Lower lobe of right lung (tissue), 2 donors: ENCODE measurements at places on chromosomes 13 and 19.

- DNase-seq, result no peak
Measured at GRCh38 chr19:10471909-10472308, 31.2 kb downstream of the KEAP1 start.

GRCh38 chr19:16032509-16033135 lies 43.7 kb upstream of the TPM4 start:
- no peak for DNase-seq

DNA sequence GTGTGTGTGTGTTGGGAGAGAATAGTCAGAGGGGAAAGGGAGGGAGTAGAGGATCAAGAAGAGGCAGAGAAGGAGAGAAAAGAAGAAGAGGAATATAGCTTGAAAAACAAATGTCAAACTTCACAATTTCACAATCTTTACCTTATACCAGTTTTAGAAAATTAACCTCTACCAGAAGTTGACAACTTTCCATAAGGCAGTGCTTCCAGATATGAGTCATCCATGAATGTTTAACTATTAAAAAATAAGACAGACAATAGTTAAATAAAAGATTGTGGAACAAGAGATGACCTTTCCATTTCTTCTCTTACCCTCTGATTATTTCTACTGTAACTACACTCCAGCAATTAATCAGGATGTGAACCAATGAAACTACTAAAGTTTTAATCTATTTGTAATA lies 229.4 kb downstream of the ITGBL1 start:
- no peak for DNase-seq

- DNase-seq, result no peak
Measured at GRCh38 chr19:38370299-38370698, 4.1 kb upstream of the PSMD8 start.

- no peak for DNase-seq
Measured at GRCh38 chr19:44346556-44346955, 9.9 kb downstream of the ZNF112 start.

DNA sequence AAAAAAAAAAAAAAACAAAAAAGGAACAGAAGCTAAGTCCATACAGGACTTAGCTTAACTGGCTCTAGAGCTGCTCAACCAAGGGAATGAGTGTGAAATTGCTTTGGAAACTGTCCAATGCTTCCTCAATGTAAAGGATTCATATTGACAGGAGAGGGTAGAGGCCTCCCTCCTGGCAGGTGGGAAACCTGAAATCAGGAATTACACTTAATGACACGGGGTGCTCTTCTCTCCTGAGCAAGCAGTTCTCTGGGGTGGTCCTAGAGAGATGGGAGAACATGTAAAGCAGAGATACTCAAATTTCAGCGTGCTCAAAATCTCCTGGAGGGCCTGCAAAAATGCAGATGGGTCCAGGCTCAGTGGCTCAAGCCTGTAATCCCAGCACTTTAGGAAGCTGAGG lies 3.6 kb upstream of the MAG start:
- no peak for DNase-seq

GRCh38 chr19:49680421-49681351 lies 3.6 kb downstream of the PRMT1 start:
- DNase-seq, result peak; percentile 93

DNA sequence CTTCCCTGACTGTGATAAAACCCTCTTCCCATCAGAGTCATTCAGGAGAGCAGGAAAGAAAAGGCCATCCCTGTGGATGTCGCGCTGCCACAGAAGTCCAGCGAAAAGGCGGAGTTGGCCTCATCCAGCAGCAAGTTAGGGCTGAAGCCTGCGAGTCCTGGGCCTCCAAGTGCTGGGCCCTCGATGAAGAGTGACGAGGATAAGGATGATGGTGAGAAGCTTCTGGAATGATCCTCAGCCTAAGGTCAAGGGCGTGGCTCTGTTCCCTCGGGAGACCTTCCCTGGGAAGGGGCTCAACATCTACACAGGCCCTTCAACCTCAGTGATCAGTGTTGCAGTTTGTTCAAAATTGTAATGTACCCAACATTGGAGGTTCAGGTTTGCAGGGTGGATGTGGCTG lies 22.3 kb downstream of the TEX29 start:
- DNase-seq, result no peak

GRCh38 chr13:113548778-113549621 lies 35.6 kb upstream of the TFDP1 start:
- peak; percentile 30 for DNase-seq

DNA sequence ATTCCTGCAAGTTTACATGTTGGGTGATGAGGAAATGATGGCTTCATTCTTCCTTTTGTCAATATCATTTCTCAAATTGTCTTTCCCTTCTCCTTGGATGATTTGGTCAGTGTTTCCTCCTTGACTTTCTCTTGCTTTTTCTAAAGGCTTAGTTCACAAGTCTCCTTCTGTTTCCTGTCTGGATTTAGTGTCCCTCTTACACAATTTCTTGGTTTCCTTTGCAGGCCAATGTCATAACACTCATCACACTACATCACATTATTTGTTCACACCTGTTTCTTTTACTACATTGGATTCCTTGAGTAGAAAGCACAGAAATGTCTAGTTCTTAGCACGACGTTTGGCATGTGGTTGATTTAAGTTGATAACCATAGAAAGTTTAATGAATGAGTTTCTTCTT lies 490.7 kb downstream of the TDRD3 start:
- DNase-seq, result no peak

DNA sequence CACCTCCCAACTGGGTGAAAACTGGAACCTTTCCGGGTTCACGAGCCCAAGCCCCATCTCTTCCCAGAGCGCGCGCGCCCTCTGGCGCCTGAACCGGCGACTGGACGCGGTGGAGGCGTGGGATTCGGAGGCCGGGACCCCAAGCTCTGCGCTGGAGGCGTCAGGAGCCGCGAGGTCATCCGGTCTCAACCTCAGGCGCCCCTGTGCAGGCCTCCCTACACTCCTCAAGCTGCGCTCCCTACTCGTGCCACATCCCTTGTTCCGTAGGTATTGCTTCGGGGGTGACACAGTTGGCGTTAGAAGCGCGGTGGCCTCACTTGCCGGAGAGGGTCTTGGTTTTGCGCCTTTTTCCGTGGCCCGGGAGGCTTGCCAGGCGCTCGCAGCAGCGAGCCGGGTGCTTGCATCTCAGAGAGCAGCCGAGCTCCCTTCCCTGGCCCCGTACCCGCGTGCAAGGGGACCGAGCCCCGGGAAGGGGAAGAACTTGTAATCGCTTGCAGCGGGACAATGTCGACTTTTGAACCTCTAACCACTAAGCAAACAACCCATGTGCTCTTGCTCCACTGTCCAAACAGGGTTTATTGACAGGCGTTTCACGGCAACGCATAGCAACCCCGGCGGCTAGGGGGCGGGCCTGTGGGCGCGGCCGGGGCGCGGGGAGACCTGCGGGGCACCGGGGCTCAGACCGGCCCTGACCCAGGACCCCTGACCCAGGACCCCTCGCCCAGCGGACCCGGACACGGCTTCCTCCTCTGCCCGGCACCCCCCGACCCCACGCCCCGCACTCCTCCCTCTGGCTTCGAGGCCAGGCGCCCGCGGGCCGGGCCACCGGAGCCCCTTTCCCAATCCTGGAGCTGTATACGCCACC lies 8.5 kb downstream of the CDX2 start:
- peak; percentile 72 for DNase-seq

DNA sequence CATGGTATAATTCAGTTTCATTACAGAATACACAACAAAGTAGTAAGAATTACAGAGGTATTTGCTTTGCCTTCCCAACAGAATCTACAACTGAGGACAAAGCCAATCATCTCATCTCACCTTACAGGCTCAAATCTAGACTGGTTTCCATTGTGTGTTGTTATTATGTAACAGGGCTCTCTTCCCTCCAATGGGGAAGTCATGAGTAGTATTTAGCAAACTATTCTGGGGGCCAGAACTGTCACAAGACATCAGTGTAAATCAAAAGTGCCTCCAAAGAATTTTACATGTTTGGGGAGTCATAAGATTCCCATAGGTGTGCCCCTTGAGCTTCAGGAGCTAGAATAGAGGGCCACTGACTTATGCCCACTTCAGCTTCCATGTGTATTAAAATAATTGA lies 187.0 kb upstream of the EDNRB start:
- DNase-seq, result no peak

GRCh38 chr19:3136684-3137055 lies 837 bp downstream of the GNA15 start:
- DNase-seq, result no peak

GRCh38 chr13:35966024-35966423 lies 165.2 kb downstream of the DCLK1 start:
- no peak for DNase-seq

DNA sequence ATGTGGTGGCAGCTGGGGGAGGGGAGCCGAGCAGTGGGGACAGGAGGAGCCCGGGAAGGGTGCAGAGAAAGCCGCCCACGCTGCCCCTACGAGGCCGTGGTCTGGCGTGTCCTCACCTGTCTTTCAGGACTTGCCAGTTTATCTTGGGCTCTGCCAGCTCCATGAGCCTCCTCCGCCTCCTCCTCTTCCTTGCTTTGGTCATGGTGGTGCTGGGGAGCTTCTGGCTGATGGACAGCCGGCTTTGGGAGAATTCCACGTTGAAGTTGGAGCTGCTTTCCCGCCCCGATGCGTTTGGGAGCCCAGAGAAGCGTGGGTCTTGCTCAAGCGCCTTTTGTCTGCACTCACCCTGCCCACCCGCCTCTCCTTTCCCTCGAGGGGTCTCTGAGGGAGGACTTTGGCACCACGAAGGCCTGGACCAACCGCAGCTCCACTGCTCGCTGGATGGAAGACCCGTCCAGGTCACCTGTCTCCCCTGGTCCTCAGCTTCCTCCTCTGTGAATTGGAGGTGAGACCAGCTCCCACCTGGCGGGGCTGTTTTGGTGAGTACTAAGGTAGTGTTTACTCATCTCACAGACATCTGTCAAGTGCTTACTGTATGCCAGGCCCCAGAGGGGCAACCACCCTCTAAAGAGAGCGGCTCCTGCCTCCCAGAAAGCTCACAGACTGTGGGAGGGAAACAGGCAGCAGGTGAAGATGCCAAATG lies 29.7 kb upstream of the MIER2 start:
- no peak for DNase-seq

DNA sequence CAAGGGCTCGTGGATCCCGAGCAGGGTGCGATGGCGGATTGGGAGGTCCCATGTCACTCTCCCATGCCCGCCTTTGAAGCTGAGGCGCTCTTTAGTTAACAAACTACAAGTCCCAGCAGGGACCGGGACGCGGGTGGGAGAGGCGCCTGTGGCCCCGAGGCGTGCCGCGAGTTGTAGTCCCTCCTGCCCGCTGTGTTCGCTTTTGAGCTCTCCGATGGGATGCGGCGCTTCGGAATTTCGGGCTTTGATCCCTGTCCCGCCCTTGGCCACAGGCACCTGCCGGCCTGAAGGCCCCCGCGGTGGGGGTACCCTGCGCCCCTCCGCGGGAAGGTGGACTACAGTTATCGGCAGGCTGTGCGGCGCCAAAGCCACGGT lies 11.0 kb downstream of the CYTH2 start:
- DNase-seq, result peak; percentile 70

- DNase-seq, result no peak
Measured at GRCh38 chr19:425056-425455, 16.1 kb upstream of the C2CD4C start.

- no peak for DNase-seq
Measured at GRCh38 chr19:22945560-22945959, 57.4 kb downstream of the ZNF728 start.

- no peak for DNase-seq
Measured at GRCh38 chr13:113777311-113778260, 18.6 kb downstream of the TMEM255B start.

- DNase-seq, result no peak
Measured at GRCh38 chr13:54513254-54513653, 1484.6 kb downstream of the OLFM4 start.

DNA sequence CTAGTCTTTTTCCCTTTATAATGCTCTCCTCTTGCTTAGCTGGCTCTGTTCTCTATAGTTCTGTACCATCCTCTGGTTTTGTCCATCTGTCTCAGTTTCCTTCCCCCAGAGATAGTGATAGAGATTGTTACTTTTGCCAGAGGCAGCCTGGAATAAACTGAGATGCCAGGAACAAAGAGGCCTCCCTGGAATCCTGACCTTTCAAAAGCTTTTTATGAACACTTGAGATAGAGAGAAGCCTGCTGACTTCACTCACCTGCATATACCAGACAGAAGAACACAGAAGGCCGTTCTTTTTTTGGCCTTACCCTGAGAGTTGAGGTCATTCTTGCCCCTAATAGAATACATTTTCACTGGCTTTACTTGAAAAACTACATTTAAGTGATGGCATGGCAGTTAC lies 150.2 kb downstream of the LHFPL6 start:
- DNase-seq, result no peak

GRCh38 chr19:38400361-38400760 lies 2.5 kb upstream of the FAM98C start:
- no peak for DNase-seq

DNA sequence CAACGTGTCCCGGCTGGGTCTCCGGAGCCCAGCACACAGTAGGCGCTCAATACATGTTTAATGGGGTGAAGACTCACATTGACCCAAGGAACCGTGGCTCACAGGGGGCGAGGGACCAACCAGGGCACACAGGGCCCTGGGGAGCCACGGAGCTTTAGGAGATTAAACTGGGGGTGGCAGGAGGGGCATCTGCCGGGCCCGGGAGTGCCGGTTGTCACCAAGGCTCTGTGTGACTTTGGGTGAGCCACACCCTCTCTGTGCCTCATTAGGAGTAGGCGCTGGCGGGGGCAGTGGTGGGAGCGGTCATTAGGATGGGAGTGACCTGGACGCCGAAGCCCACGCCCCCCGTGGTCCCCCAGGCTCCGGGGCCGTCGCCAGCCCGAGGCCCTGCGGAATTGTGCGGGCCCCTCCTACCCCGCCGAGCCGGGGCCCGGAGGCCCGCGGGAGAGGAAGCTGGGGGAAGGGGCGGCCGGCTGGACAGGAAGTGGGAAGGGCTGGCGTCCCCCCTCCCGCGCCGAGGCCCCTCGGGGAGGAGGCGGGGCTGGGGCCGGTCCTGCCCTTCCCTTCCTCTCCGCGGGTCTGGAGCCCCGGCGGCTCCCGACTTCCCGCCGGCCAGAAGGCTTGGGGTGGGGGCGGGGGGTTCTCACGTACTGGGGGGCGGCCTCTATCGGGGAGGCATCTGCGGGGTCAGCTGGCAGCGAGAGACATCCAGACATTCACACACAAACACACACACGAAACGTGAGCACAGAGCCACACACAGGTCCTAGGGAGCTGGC lies 1.8 kb upstream of the SSBP4 start:
- peak; percentile 87 for DNase-seq

GRCh38 chr19:648305-648704 lies 8.6 kb downstream of the FGF22 start:
- no peak for DNase-seq

DNA sequence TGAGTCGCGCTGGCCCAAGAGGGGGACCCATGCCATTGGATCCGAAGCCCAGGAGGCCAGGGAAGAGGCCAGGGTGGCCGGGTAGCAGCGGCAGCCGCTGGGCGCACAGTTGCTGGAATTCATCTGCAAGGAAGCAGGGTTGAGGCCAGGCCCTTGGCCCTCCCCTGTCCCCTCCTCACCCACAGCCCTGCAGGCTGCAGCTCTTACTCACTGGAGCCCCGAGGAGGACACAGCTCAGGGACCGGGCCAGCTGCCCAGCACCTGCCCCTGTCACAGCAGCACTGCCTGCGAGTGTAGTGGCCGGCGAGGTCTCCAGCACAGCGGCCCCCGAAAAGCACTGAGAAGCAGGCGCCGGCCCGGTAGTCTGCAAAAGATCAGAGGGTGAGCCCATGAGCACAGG lies 11.2 kb downstream of the FBN3 start:
- DNase-seq, result no peak
